ENCODE measurements at places on chromosomes 7 and 10. TPM values are rescaled to one million over a fixed set of nuclear protein-coding genes. Genes with fewer than 3 reads are reported as not detected.
A peak's percentile ranks its signal among the peaks of the same experiment; 100 is the strongest.

GRCh38 chr7:91767820-91768219 lies 112.7 kb downstream of the MTERF1 start:
- H3K27me3 ChIP-seq: no peaks in the 10 kb centered on the region
- H3K4me1 ChIP-seq: no peaks in the 10 kb centered on the region
- no peak overlapping the region for H3K27ac ChIP-seq
- no peaks in the 10 kb centered on the region for H3K36me3 ChIP-seq
- H3K4me3 ChIP-seq: no peak overlapping the region

MINDY3 gene
- total RNA-seq: 39.2 TPM

DNA sequence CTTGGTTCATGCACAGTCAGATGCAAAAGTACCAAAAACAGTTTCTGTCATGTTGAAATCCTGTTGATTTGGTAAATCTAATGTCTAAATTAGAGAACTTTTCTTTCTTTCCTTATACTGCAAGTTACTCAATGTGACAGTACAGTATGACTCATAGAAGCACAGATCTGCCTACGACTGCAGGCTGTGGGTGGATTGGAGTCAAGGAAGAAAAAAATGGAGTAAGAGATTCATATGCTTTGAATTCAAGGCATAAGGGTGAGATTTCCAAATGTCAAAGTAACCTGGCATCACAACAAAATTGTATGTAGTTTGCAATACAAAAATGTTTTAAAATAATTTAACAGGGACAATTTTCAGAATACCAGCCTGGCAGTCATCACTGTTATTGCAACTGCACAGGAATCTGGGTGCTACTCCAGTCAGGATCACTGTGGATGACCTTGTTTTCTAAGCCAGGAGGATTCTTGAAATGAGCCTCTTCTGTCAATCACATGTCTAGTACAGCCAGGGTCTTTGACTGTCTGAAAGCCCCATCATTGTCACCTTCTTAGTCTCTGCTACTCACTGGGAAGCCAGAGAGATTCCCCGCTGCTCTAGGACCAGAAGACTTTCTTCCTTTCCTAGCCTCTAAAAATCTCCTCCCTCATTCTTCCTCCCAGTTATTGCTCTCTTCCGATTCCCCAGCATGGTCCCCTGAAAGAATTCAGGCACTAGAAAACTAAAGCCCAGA lies 83.6 kb downstream of the CD36 start:
- no peak overlapping the region for H3K4me3 ChIP-seq
- H3K36me3 ChIP-seq: no peaks in the 10 kb centered on the region
- H3K4me1 ChIP-seq: peaks cover 20% of the 10 kb centered on the region
- H3K27me3 ChIP-seq: no peaks in the 10 kb centered on the region

OR6V1 gene
- not detected for total RNA-seq

DNA sequence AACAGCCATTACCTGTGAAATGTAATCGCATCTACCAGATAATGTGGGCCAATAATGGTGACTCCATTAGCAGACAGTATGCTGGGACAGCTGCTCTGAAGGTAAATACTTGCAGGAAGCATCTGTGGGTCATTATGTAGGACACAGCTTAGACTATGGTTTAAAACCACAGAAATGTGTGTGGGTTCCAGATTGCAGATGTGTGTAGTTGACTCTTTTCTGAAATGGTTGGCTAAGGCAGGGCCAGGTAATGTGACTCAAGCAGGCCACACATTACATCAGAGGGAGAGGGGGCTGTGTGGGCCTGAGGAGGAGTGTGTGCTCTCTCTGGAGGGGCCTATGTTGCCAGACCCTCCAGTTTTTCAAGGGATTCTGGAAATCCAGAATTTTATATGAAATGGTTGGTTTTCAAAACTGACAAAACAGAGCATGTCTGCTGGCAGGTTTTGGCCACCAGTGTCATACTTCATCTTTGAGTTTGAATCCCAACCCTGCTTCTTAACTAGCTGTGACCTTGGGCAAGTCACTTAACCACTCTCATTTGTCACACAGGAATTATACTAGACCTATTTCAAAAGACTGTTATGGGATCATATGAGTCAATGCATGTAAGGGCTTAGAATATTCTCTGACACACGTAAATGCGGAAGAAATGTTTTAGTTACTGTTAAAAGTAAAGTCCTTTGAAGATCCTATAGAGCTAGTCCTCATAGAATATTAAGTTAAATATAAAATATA lies 64.5 kb downstream of the MCMBP start:
- DNase-seq: no peak
- H3K27ac ChIP-seq: no peak overlapping the region
- H3K27me3 ChIP-seq: no peaks in the 10 kb centered on the region
- no peaks in the 10 kb centered on the region for H3K4me1 ChIP-seq
- no peak overlapping the region for H3K4me3 ChIP-seq

DNA sequence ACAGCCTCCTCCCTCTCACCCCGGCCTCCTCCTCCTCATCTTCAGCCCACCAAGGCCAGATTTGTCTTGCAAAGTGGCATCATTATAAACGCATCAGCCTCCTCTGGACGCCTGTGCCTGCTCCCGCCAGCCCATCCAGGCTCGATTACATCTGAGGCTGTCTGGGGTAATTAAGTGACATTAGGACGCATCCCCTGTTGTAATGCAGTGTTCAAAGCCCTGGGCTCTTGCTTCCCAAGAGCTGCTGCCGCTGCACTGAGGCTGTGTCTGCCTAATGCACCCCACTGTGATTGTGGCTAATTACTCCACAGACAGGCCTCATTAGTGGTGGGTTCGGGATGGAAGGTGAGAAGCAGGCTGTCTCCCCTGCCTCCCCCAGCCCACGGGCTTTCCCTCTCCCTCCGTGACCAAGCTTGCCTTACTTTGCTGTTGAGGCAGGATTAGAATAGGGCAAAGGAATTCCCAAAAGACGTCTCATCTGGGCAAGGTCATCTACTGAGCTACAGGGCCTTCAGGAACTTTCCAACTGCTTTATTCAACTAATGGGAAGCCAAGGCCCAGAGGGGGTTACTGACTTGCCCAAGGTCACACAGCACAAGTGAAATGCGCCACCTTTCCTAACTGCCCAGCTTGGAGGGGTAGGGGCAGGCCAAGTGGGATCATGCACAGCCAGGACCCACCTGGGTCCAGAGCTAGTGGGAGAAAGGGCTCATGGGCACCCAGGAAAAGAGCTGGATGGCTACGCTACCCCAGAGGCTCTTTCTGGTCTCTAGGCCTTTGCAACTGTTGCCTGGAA lies 66.2 kb upstream of the PCBD1 start:
- no peak overlapping the region for H3K27ac ChIP-seq
- no peaks in the 10 kb centered on the region for H3K36me3 ChIP-seq
- DNase-seq: no peak
- no peaks in the 10 kb centered on the region for H3K4me1 ChIP-seq

GRCh38 chr7:151366166-151366879 lies 24.7 kb downstream of the NUB1 start:
- no peaks in the 10 kb centered on the region for H3K27me3 ChIP-seq
- H3K4me1 ChIP-seq: peaks cover 22% of the 10 kb centered on the region
- peak overlapping the region; percentile 33 for H3K27ac ChIP-seq
- H3K36me3 ChIP-seq: peaks cover 38% of the 10 kb centered on the region
- no peak for DNase-seq
- H3K4me3 ChIP-seq: no peak overlapping the region

GRCh38 chr7:113806633-113807327 lies 112.0 kb downstream of the PPP1R3A start:
- no peaks in the 10 kb centered on the region for H3K27me3 ChIP-seq

- no peak for DNase-seq
- no peak overlapping the region for H3K4me3 ChIP-seq
- no peaks in the 10 kb centered on the region for H3K36me3 ChIP-seq
- H3K4me1 ChIP-seq: no peaks in the 10 kb centered on the region
Observed at GRCh38 chr10:68242051-68242450, 10.1 kb upstream of the ATOH7 start.

DNA sequence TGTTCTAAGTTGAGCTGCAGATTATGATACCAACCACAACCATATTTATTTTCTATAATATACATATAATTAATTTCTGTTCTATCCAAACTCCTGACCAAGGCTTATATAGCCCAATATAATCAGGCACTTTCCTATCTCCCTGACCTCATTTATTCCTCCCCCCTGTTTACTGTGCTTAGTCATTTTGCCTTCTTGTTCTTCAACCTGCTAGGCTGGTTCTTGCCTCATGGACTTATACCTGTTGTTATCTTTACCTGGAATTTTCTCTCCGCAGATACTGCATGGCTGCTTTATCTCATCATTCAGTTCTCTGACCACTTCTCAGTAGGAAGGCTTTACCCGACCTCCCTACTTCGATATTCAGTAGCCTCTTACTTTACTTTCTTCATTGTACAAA lies 24.9 kb upstream of the FAM3C start:
- no peaks in the 10 kb centered on the region for H3K36me3 ChIP-seq
- H3K27ac ChIP-seq: no peak overlapping the region
- no peak overlapping the region for H3K4me3 ChIP-seq
- no peaks in the 10 kb centered on the region for H3K27me3 ChIP-seq
- no peak for DNase-seq
- H3K4me1 ChIP-seq: no peaks in the 10 kb centered on the region

BAIAP2L1 gene
- 22.9 TPM for total RNA-seq

RBM17 gene
- total RNA-seq: 92.5 TPM

- DNase-seq: no peak
- H3K4me3 ChIP-seq: no peak overlapping the region
- H3K27ac ChIP-seq: no peak overlapping the region
- no peaks in the 10 kb centered on the region for H3K4me1 ChIP-seq
- no peaks in the 10 kb centered on the region for H3K36me3 ChIP-seq
- peaks cover 74% of the 10 kb centered on the region for H3K27me3 ChIP-seq
Observed at GRCh38 chr10:110649347-110650264, 5.5 kb downstream of the RBM20 start.

DNA sequence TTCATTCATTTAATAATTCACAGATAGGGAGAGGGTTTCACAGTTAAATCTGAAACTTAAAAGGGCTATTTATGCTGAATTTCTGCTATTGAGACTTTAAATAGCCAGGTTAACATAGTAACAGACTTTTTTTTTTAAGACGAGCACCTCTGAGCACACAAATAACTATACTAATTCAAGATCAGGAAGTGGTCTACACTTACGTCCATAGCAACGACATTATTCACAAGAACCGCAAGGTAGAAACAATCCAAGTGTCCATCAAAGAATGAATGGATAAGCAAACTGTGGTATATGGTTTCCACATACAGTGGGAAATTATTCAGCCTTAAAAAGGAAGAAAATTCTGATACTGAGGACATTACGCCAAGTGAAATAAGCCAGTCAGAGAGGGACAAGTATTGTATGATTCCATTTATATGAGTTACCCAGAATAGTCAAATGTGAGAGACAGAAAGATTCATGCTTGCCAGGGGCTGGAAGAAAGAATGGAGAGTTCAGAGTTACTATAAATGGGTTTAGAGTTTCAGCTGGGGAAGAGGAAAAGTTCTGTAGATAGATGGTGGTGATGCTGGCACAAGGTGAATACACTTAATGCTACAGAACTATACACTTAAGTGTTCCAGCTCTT lies 140.3 kb upstream of the LAMB4 start:
- H3K27ac ChIP-seq: no peak overlapping the region
- DNase-seq: no peak
- H3K27me3 ChIP-seq: no peaks in the 10 kb centered on the region
- H3K4me1 ChIP-seq: no peaks in the 10 kb centered on the region

HOXA4 gene
- total RNA-seq: 7.1 TPM

- DNase-seq: no peak
- H3K27ac ChIP-seq: no peak overlapping the region
- no peaks in the 10 kb centered on the region for H3K36me3 ChIP-seq
- H3K4me1 ChIP-seq: peaks cover 6% of the 10 kb centered on the region
- no peak overlapping the region for H3K4me3 ChIP-seq
- no peaks in the 10 kb centered on the region for H3K27me3 ChIP-seq
Observed at GRCh38 chr7:69674701-69675182, 76.5 kb downstream of the AUTS2 start.

AOC1 gene
- 0.64 TPM for total RNA-seq

DNA sequence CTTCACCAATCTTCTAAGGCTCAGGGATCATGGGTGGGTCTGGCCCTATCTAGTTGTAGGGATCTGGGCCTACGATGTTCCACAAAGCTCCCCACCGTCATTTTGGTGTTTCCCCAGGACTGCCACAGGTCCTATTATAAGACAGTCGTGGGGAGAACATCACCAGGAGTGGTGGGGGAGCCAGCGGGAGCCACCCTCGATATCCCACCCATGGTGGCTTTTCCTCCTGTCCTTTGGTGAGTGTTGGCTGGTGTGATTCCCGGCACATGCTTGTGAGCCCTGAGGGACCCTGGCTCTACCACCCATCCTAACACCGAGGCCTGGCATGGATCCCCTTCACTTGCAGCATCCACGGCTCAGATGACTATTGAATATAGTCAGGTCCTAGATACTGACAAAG lies 247.4 kb downstream of the ACTR3B start:
- no peaks in the 10 kb centered on the region for H3K36me3 ChIP-seq
- DNase-seq: no peak
- no peaks in the 10 kb centered on the region for H3K27me3 ChIP-seq
- H3K4me3 ChIP-seq: no peak overlapping the region

DNA sequence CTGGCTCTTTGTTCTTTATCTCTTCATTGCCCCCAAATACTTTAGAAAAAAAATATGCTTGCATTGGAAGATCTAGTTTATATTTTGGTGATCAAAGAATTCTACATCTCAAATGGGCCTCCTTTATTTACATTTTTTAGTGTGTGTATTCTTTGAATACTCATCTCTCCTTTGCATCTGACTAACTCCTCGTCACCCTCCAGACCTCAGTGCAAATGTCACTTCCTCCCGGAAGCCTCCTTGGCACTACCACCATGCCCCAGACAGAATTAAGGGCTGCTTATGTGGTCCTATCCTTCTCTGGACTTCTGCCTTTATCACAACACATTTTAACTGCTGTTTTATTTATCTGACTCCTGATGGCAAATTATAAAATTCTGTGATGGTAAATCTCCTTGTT lies 52.0 kb upstream of the PPP1R3C start:
- no peaks in the 10 kb centered on the region for H3K4me1 ChIP-seq
- H3K27ac ChIP-seq: no peak overlapping the region
- no peaks in the 10 kb centered on the region for H3K36me3 ChIP-seq
- H3K4me3 ChIP-seq: no peak overlapping the region
- no peak for DNase-seq
- no peaks in the 10 kb centered on the region for H3K27me3 ChIP-seq

ASB10 gene
- total RNA-seq: not detected

LRRC17 gene
- total RNA-seq: 0.58 TPM

SPDYE11 gene
- not detected for total RNA-seq

GRCh38 chr7:115475206-115475605 lies 553.3 kb downstream of the MDFIC start:
- no peaks in the 10 kb centered on the region for H3K4me1 ChIP-seq
- peaks cover 21% of the 10 kb centered on the region for H3K27me3 ChIP-seq
- no peak for DNase-seq
- no peaks in the 10 kb centered on the region for H3K36me3 ChIP-seq
- no peak overlapping the region for H3K27ac ChIP-seq

GHRHR gene
- not detected for total RNA-seq

TSPAN15 gene
- total RNA-seq: 47.3 TPM

C1QL3 gene
- total RNA-seq: not detected
